ENCODE measurements at places on chromosomes 2 and 18.

DNA sequence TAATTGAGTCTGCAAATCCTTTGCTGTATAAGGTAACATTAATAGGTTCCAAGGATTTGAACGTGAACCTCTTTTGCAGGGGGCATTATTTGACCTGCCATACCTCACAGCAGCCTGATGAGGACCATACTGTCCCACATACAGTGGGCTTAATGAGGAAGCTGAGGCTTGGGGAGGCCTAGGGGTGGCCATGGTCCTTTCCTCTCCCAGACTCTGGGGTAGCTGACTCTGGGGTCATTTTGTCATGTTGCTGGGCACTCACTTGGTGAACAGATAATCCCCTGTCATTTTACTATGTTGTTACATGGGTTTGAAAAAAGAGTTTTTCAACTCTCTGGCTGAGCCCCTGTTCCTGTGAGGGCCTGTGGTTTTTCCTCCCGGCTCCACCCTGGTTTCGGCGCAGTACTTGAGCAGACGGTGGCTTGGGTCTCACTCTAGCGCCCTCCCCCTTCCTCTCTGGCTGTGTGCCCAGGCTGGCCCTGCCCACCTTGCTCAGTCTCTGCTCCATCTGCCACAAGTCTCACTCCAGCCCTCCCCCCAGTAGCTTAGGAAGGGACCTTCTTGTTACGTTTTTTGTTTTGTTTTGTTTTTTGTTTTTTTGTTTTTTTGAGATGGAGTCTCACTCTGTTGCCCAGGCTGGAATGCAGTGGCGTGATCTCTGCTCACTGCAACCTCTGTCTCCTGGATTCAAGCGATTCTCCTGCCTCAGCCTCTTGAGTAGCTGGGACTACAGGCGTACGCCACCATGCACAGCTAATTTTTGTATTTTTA is 21.0 kb downstream of the INPP4A start:
- no peak for DNase-seq

GRCh38 chr2:95158441-95158840 is 1.2 kb downstream of the ZNF514 start:
- DNase-seq: no peak

DNA sequence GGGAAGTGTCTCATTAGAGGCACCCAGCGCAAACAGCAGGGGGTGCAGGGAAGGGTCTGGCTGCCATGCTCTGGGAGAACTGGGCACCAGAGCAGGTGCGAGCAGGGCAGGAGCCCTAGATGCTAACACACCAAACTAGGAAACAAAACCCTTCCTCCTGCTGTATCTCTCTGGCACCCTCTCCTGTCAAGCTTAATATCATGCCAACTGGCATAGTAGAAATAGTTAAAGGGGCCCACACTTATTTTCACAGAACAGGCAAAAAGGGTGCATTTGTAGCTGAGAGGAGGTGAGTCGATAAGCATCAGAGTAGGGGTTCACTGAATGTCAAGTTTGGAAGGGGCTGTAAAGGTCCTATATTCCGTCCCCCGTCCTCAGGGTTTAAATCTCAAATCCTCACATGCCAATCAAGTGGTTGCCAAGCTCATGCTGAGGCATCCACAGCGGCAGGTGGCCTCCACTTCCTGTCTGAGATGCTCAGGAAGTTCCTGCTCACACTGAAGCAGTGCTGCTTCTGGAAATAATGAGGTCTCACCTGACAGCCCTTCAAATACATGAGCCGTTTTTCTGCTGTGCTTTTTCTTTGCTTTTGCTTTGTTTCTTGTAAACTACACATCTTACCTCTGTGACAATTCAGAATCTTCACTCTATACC is 14.9 kb upstream of the ACKR3 start:
- DNase-seq: no peak

DNA sequence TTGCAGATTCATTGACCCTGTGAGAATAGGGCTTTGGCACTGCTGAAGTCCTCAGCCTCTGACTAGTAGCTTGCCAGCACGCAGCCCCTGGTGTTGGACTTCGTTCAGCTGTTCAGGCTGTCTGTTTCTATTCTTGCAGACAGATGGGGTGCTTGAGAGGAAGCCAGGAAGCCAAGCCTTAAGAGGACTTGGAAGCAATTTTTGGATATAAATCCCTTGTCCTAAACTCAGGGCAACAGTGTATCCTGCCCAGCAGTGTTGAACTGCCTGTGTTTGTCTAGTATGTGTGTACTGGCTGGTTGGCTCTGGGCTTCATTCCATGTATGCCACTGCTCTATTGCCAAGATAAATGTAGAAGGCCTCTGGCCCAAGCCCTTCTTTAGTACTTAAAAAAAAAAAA is 108.6 kb downstream of the COMMD1 start:
- DNase-seq: peak; percentile 3

- peak; percentile 71 for DNase-seq
These were observed 57.8 kb downstream of the RBKS start for GRCh38 chr2:27832396-27832795.

GRCh38 chr2:142495141-142495540 is 364.3 kb upstream of the LRP1B start:
- DNase-seq: no peak

DNA sequence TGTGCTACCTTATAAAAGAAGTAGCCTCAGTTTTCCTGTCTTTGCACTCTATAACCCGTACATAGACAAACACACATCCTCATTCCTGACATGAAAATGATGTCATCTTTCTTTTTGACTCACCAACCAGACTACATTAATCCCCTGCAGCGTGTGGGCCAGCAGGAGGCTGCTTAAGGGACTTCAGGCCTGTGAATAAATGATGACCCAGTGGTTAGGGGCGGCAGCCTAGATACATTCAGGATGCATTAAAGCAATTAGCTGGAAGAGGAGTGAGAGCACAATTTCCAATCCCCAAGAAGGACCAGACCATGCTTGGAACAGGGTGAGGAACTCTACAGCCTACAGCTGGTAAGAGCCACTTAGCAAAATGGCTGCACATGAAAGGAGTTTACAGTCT is 57.3 kb upstream of the KLF7 start:
- DNase-seq: peak; percentile 74

DNA sequence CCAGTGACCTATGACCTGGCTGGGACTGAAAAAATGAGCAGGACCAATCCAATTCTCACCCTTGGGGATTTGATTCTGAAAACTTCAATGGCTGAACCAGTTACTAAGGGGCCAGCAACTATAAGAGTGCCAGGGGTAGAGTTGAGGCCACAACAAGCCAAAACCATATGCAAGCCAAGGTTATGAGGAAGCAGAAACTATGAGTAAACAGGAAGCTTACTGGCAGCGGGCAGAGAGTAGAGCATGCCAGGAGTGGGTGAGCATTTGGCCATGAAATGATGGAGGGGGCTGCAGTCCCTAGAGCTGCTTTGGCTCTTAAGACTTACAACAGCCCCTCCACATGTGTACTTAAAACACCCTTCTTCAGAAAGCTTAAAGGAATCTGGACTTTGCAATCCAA is 82.4 kb downstream of the RBMS1 start:
- peak; percentile 70 for DNase-seq

- DNase-seq: no peak
These were observed 33.0 kb downstream of the PDK1 start for GRCh38 chr2:172588931-172589330.

- DNase-seq: peak; percentile 17
These were observed 24.7 kb downstream of the TLK1 start for GRCh38 chr2:171136024-171136423.

- no peak for DNase-seq
These were observed 25.5 kb upstream of the ALPP start for GRCh38 chr2:232353096-232353495.

GRCh38 chr2:153059338-153060052 is 341.1 kb downstream of the ARL6IP6 start:
- DNase-seq: no peak

- no peak for DNase-seq
These were observed 162.2 kb downstream of the PXDN start for GRCh38 chr2:1581965-1582625.

DNA sequence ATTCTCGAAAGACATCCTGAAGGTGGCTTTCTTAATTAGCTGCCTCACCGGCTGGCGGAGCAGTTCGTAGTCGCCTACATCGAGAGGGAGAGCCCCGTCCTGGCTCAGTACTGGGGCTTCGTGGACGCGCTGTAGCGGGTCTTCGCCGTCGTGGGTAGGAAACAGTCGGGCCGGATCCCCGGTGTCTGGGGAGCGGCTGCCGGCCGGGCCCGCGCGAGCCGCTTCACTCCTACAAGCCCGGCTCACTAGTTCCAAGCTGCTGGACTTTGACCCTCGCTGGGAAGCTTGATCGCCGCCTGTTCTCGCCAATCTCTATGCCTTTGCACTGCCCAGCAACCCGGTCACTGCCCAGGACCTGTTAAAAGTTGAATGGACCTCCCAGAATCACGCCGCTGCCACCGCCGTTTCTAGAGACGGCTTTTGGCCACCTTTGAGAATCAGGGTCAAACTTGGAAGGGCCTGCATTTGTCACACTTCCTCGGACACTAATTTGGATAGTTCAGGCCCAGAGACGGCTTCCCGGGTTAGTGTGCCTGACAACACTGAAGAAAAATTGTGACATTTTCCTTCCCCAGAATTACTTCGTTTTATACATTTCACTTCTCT is 41.4 kb upstream of the AKAIN1 start:
- peak; percentile 30 for DNase-seq

GRCh38 chr2:46367286-46367685 is 70.1 kb downstream of the EPAS1 start:
- DNase-seq: no peak

DNA sequence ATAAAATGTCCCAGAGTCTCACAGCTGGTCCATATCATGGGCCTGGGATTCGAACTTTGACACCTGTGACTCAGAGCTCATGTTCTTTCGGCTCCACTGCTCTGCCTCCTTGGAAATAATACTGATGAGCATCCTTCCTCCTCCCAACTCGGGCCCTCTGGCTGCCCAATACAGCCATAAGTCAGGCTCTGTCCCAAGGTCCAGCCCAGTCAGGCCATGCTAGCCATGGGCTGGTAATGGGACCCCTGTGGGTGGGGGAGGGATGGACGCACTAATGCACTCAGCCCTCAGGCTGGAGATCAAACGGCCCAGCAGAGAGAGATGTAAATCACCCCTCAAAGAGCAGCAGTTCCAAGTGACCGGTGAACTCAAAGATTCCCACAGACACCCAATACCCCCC is 61.1 kb downstream of the DDX1 start:
- DNase-seq: no peak

DNA sequence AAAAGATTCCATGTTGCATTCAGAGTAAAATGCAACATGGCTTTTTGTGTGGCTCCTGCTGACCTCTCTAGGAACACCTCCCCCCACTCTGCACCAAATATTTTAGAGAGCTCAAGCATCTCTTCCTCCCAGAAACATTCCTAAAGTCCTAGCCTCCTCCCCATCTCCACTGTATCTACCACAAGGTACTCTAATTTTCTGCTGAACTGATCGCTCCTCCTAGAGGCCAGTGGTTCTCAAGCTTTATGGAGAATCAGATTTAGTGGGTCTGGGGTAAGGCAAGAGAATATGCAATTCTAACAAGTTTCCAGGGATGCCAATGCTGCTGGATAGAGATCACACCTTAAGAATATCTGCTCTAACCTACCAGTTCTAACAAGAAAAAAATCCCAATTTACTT is 89.5 kb upstream of the HNRNPA3 start:
- DNase-seq: no peak

GRCh38 chr2:231263118-231263831 is 64.8 kb downstream of the ARMC9 start:
- no peak for DNase-seq

GRCh38 chr2:28663359-28663758 is 88.3 kb upstream of the PPP1CB start:
- DNase-seq: no peak

DNA sequence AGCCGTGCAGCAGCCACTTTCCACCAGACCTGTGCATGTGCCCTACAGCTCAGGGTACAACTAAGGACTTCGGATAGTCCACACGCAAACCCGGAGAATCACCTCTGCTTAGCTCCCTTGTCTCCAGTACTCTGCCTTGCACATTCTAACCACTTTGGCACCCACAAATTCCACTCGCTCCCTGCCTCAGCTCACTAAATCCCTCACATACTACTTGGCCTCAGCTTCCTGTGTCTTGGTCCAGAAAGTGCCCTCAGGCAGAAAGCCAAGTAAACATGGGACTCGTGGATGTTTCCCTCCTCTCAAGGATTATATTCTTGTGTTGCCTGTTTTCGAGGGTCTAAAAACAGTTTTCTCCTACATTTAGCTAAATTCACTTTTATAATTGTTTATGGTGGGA is 157.8 kb upstream of the DAPL1 start:
- no peak for DNase-seq

- DNase-seq: no peak
These were observed 380.8 kb upstream of the ACVR2A start for GRCh38 chr2:147463881-147464520.

DNA sequence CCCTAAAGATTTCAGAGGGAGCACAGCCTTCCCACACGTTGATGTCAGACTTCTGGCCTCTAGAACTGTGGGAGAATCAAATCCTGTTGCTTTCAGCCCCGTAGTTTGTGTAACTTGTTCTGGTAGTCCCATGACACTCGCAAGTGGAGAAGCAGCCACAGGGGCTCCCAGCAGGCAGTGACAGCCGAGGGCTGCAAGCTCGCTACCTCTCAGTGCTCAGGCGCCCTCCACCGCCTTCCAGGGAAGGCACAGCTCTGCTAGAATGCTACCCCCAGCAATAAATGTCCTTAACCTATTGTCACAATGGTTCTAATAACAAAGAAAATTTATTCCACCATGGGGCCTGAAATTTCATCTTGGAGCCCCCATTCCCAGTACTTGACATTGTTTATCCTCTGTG is 143.1 kb upstream of the ZNF236 start:
- DNase-seq: no peak

Measured in suppressor macrophage treated with lipopolysaccharide for 4 hours (primary cell).